ENCODE measurements at places on chromosomes 6 and 20.

- no peak for DNase-seq
These were observed 7.0 kb downstream of the HNF4A start for GRCh38 chr20:44362466-44362940.

- no peak for DNase-seq
These were observed 63.3 kb upstream of the CARMIL1 start for GRCh38 chr6:25215881-25216280.

GRCh38 chr20:48215536-48215935, 430.3 kb upstream of the SULF2 start:
- DNase-seq: no peak

GRCh38 chr6:15498640-15499039, 164.2 kb downstream of the DTNBP1 start:
- no peak for DNase-seq

- DNase-seq: no peak
These were observed 167.7 kb upstream of the AFDN start for GRCh38 chr6:167659046-167659445.

- no peak for DNase-seq
These were observed 14.6 kb downstream of the RPS6KA2 start for GRCh38 chr6:166612471-166612881.

DNA sequence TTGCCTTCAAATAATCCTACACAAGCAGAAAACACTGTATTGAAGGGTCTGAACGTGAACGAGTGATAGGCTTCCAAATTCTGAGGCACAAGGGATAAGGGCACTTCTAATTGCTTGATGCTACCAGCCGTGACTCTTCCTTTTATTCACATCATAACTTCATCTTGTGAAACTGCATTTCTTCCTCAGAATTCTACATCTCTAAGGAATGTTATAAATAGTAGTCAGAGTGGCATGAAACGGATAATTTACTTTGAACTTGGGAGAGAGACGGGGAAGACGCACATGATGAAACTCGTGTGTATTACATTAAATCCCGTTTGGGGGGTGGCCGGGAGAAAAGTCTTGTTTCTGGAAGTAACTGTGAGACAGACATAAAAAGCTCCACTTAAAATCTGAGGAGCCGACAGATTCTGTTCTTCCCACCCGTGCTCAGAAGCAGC, 754 bp downstream of the HDDC2 start:
- DNase-seq: no peak

GRCh38 chr6:14518515-14519217, 401.1 kb downstream of the CD83 start:
- no peak for DNase-seq

GRCh38 chr6:153208706-153209105, 77.6 kb upstream of the RGS17 start:
- DNase-seq: no peak

GRCh38 chr20:48635791-48636267, 192.0 kb downstream of the PREX1 start:
- peak; percentile 38 for DNase-seq

- peak; percentile 54 for DNase-seq
These were observed 47.7 kb downstream of the AKAP7 start for GRCh38 chr6:131182991-131183425.

- no peak for DNase-seq
These were observed 534 bp upstream of the AKIRIN2 start for GRCh38 chr6:87702589-87702945.

DNA sequence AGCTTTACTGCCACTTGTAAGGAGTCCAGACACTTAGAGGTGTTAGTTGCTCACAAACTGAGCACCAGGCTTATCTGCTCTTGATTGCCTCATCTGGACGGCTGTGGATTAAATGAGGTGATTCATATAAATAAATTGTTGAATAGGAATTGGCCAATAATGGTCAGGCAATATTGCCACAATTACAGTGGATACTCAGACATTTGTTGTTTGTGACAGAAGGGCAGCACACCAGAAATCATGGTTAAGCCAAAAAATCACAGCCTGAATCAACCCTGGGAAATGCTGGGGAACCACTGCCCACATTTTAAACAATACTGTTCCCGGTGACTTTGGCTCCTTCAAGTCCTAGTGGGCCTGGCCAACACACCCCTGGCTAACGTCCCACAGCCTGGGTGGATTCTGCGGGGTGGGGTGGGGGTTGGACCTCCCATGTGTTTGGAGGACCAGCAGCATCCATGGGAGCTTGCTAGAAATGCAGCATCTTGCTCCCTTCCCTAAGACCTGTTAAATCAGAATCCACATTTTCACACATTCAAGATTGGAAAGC, 29.5 kb upstream of the SPDEF start:
- no peak for DNase-seq

DNA sequence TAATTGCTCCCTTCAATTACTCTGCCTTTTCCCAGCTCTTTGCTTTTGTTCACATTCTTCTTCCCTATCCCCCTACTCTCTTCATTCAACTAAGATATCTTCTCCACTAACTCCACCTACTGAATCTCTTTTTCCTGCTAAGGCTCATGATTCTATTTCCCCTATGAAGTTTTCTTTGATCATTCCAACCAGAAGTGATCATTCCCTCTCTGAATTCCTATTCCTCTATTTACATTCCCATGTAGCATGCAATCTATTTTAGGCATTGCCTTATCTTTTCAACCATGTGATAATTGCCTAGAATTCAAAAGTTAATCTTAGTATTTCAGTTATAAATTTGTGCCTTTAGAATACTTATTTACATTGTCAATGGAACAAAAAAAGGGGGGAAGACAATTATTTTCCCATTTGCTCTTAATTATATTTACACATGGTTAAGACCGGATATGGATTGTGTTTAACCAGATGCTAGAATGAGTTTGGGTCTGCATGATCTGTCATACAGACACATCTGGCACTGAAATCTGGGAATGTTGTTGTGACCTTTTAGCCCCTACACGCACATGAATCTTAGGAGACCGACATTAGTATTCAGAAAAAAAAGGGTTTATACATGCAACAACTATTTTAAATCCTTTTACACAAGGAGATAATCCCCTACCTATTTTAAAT, 20.8 kb downstream of the MOXD1 start:
- no peak for DNase-seq

DNA sequence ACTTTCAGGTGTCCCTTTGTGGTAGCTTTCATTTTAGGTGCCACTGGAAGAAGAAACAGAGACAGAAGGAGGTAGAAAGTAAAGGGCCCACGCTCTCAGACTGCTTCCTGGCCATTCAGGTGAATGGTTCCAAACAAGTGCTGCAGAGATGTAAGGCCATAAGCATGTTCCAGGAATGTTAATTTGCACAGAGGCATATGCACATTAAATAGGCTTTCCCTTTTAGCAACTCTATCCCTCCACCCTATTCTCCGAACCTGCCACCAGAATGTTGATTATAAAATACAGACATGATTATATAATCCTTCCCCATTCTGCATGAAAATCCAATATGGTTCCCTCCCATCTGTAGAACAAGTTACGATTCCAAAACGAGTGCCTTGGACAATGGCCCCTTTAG, 297.2 kb downstream of the C6orf118 start:
- no peak for DNase-seq

GRCh38 chr6:168240160-168240559, 79.4 kb downstream of the DACT2 start:
- DNase-seq: no peak

DNA sequence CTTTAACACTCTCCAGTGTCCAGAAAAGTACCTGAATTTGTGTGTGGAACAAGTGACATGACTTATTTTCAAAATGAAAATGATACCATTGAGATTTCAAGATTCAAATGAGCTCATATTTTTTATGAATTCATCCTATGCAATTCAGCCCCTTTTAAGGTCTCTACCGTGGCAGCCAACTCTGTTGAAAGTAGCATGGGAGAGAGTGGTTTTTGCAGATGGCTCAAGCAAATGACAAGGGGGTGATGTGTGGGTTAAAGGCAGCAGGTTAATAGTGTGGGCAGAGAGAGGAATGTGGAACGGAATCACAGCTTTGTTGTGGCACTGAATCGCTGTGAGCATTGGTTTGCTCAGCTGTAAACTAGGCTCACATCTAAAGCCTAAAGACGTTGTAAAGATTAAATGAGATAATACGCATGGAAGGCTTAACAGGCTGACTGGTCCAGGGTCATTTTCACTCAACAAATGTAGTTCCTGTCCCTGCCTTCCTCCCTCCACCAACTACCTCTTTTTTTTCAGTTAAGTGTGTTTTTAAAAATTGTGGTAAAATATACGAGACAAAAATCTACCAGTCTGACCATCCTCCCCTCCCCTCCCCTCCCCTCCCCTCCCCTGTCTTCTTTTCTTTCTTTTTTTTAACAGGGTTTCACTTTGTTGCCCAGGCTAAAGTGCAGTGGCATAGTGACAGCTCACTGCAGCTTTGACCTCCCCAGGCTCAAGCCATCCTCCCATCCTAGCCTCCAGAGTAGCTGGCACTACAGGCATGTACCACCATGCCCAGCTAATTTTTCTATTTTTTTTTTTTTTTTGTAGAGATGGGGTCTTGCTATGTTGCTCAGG, 114.7 kb upstream of the ZNF217 start:
- DNase-seq: peak; percentile 18

- DNase-seq: no peak
These were observed 189.2 kb downstream of the ADGB start for GRCh38 chr6:146787876-146788508.

DNA sequence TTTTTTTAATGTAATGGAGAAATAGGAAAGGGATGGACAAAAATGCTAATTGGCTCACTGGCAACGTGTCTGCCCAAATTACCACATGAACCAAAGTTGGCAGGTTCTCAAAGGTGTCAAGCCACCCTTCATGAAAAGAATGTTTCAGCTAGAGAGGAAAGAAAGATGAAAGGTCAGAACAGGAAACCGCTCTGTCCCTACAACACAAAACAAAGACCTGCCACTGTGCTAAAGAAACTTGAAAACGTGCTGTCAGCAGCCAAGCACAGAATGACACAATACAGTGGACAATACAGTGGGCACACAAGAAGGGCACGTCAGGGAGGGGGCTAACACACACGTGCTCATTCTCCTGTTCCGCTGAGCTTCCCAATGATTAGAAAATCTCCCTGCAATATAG, 4.9 kb downstream of the PREP start:
- peak; percentile 2 for DNase-seq

DNA sequence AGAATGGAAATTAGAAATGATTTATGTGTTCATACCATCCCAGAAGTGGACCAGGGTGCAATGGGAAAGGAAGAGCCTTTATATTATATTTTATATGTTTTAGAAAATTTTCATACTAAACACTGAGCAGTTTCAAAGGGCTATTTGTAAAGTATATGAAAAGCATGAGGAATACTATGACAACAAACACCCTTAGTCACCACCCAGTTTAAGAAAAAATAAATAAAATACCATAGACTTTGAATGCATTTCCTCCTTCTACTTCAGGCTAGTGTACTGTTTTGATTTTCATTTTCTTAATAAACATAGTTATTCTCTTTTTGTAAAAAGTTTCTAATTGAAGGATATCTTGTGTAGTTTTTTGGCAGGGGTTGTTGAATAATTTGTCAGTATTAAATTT, 191.1 kb downstream of the PLCB4 start:
- DNase-seq: no peak

GRCh38 chr6:37735722-37736121, 38.0 kb upstream of the MDGA1 start:
- DNase-seq: no peak

DNA sequence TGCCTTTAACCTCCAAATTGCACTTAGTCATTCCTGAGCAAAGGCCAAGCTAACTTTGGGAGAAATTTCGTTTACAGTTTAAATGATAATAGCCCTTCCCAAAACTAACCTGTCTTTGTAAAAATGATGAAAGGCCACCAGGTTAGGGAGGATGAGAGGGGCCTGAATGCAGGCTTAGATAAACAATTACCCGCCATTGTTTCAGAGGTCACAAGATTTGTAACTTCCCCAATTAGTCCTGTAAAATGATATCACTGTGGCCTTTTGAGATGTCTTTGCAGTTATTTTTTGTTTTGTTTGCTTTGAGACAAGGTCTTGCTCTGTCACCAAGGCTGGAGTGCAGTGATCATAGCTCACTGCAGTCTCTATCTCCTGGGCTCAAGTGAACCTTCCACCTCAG, 26.3 kb downstream of the GNL1 start:
- DNase-seq: peak; percentile 22

DNA sequence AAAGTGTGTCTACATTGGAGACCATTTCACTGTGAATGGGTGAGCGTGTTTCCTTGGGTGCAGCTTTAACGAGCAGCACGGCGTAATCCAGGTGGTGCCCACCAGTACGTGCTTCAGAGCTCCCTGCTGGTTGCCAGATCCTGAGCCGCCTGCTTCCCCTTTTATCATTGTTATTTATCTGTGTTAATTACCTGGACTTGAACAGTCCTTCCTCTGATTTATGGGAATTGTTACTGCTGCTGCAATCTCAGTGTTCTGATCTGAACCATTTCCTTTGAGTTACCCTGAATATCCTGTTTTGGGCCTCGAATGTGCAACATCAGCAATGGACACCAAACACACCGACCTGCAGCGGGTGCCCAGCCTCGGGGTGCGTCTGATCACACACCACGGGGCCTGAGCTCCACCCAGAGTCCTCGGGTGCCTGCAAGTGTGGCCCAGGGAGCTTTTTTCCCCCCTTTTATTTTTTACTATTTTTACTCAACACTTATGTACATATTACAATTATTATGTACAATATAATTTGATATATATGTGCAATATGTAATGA, 81.3 kb downstream of the RPP40 start:
- DNase-seq: no peak

- DNase-seq: no peak
These were observed 142.6 kb downstream of the COL9A1 start for GRCh38 chr6:70160276-70160675.

DNA sequence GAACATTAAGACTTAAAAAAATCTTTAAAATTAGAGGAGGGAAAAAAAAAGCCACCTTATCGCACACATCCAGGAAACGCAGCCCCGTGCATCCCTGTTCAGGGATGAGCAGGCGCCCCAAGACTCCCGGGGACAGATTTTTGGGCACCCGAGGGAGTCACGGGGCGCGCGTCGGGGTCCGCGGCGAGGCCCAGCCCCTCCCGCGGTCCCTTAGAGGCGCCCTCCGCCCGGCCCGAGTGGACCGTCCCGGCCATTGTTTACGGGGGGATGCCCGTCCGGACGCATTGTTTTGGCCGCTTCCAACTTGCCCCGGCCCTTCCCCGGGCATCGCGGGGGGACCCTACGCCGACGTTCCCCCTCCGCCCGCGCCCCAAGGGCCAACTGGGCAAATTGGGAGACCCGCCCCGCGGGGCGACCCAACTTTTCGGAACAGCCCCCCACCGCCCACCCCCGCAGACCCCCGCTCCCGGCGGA, 610 bp downstream of the ZNF217 start:
- DNase-seq: no peak

DNA sequence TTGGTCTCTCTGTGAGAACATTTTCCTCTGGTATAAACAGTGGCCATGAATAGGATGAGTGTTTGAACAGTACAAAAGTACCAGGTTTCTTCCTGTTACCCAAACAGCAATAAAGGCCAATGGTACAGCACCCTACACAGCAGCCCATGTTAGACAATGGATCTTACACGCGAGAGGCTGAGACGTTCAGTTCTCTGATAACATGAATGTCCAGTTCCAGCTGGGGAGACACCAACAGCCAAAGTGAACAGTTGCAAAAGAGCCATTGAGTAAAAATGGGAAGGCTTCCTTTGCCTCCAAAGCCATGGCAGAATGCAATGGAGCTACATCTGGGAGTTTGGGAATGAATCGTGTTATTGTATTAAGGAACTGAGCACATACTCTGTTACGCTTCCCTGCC, 246.8 kb upstream of the SGK1 start:
- DNase-seq: no peak

Measured in CD4-positive, alpha-beta T cell treated with Interleukin-4 for 4 hours (primary cell).